ENCODE measurements at places on chromosomes 11 and 22. TPM values are rescaled to one million over a fixed set of nuclear protein-coding genes. Genes with fewer than 3 reads are reported as not detected.

Gene PHF21B
- total RNA-seq = 0.69 TPM

Gene C11orf42
- total RNA-seq = not detected

Gene DRICH1
- total RNA-seq = not detected

Gene TMEM225
- not detected for total RNA-seq

Gene RIBC2
- not detected for total RNA-seq

Gene MOV10L1
- total RNA-seq = 0.49 TPM

Gene MMP12
- not detected for total RNA-seq
